ENCODE measurements at places on chromosomes 1 and 21.

- no peak for DNase-seq
Measured at GRCh38 chr1:81458186-81458585, 342.5 kb upstream of the ADGRL2 start.

- DNase-seq = no peak
Measured at GRCh38 chr21:41567901-41568510, 60.0 kb upstream of the TMPRSS2 start.

- no peak for DNase-seq
Measured at GRCh38 chr1:169309178-169310166, 58.1 kb downstream of the NME7 start.

- DNase-seq = no peak
Measured at GRCh38 chr1:36508257-36508656, 25.5 kb upstream of the CSF3R start.

DNA sequence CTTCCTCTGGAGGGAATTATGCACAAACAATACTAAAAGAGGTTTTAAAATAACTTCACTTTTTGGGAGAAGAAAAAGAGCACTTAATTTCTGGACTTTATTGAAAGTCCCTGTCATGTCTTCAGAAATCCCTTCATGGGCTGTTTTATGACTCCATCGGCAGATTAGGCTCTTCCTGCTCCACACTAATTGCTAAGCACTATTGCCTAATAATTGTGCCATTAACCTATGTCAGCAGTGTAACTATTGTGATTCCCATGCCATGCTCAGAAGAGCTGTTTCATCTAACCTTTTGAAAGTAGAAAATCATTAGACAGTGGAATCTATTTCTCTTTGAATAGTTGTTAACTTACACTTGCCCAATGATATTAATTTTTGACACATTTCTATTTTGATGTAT, 489.3 kb upstream of the RUNX1 start:
- DNase-seq = no peak

- no peak for DNase-seq
Measured at GRCh38 chr1:248373761-248374160, 1.8 kb upstream of the OR2T6 start.

- DNase-seq = no peak
Measured at GRCh38 chr1:10835822-10836421, 39.5 kb upstream of the CASZ1 start.

GRCh38 chr1:31241321-31241720, 1.6 kb upstream of the NKAIN1 start:
- DNase-seq = no peak

Measured in T-helper 2 cell treated with Interferon-gamma antibody and Interleukin-4, amounts not matched to agents 5 μg/mL and 100 μg/mL, for 36 hours (primary cell).